ENCODE measurements at places on chromosomes 7 and 10.

GRCh38 chr7:49014870-49015269 is 90.5 kb downstream of the CDC14C start:
- DNase-seq: no peak

DNA sequence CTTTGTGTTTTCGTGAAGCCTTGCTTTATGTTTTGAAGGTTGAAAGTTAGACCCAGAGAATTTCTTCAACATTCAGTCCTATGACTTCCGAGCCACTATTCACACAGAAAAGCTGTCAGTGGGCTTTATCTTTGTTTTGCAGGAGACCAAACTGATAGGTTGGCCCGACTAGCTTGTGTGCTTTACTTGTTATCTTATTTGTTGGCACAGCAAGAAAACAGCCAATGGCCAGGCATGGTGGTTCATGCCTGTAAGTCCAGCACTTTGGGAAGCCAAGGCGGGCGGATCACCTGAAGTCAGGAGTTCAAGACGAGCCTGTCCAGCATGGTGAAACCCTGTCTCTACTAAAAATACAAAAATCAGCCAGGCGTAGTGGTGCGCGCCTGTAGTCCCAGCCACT is 16.0 kb upstream of the GDI2 start:
- peak; percentile 87 for DNase-seq

DNA sequence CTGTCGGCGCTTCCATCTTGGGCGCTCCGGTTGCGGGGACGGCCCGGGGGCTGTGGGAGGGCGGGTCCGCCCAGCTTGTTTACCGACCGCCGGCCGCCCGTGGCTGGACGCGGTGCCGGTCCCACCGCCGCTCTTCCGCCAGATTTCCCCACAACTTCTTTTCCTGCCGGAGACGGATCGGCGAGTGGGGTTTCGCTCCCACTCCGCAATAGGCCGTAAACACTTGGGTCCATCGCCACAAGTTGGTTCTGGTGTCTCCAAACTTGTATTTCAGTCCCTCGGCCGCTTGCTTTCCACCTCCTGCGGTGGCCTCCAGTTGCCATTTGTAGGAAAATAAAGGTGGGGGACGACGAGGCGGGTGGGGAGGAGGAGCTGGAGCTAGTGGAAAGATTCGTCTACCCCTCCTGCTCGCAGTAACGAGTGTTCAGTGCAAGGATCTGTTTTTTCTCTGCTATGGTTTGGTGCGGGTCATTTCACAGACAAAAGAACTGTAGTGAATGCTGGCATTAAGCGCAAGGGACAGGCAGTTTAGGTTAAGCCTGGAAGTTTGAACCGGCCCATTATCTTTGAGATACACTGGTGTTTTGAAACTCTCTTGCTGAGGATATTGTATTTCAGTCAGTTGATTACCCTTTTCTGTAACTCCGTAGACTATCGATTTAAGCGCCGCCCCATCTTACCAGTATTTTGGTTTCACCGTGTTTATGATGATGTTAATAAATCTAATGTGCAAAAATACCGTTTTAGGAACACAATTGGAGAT is 24.3 kb upstream of the ZRANB1 start:
- peak; percentile 88 for DNase-seq

GRCh38 chr10:18066947-18067346 is 73.3 kb upstream of the CACNB2 start:
- no peak for DNase-seq

DNA sequence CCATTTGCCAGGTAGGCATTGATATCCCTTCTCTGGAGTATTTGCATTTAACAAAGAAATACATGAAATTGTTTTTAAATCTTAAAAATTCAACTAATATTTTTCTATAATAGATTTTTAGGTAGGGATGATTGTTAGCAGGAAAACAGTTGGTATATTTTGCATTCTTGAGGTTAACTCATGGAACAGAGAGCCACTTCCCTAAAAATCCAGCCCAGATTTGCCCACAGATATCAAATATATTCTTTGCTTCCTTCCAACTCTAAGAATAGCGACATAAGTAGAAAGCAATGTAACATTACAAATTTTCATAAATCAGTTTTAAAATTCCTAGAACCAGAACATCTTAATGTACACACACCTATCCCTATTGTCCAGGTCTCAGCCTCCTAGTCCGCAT is 45.0 kb upstream of the ANLN start:
- DNase-seq: no peak

GRCh38 chr7:92563345-92563744 is 26.8 kb downstream of the FAM133B start:
- no peak for DNase-seq

DNA sequence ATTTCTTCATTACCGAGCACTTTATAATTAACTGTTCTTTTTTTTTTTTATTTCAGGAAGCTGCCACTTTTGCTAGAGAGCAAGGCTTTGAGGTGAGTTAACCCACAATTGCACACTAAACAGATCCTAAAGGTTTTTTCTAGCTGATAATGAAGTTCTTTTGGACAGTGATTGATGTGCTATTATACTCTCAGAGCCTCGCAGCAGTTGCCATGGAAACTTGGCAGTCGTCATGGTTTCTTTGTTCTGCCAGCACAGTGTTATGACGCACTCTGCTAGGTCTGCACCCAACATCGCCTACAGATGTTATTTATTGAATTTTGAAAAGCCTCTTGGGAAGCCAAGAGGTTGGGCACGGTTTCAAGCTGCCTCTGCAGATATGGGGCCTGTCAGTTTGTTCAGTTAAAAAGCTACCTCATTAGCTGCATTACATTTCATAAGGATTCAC is 237.2 kb upstream of the KAT6B start:
- DNase-seq: peak; percentile 84

DNA sequence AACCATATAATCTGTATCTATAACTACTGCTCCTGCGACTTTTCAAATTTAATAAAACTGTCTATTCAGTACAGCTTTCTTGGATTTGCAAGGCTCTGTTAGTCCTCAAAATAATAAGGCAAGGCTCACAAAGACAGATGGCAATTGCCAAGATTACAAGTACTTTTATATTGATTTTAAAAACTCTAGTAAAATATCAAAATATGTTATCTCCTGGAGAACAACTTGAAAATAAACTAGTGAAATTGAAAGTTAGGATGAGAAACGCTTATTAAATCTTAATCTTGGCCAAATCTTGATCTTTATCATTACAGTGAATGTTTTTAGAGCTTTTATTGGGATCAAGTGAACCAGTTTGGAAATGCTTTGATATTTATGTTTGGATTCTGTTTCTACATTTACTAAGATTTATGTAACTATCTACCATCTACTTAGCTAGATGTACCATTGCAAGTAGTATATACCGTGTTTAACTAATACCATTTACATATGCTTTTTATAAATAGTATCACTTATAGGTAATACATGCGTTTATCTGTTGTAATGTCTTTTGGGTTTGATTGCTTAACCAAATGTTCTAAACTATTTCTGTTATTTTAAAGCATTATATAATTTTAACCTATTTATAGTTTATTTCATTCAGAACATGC is 70.0 kb downstream of the CABCOCO1 start:
- DNase-seq: no peak

DNA sequence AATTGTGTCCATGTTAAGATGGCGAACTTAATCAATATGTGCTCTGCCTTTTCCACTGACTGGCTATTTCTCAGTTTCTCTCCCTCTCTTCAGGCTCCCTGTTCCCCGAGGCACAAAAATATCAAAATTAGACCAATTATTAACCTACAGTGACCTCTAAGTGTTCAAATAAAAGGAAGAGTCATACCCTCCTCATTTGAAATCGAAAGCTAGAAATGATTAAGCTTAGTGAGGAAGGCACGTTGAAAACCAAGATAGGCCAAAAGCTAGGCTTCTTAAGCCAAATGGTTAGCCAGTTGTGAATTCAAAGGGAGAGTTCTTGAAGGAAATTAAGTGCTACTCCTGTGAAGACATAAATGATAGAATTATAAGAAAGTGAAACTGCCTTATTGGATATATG is 81.1 kb upstream of the MBL2 start:
- DNase-seq: no peak

DNA sequence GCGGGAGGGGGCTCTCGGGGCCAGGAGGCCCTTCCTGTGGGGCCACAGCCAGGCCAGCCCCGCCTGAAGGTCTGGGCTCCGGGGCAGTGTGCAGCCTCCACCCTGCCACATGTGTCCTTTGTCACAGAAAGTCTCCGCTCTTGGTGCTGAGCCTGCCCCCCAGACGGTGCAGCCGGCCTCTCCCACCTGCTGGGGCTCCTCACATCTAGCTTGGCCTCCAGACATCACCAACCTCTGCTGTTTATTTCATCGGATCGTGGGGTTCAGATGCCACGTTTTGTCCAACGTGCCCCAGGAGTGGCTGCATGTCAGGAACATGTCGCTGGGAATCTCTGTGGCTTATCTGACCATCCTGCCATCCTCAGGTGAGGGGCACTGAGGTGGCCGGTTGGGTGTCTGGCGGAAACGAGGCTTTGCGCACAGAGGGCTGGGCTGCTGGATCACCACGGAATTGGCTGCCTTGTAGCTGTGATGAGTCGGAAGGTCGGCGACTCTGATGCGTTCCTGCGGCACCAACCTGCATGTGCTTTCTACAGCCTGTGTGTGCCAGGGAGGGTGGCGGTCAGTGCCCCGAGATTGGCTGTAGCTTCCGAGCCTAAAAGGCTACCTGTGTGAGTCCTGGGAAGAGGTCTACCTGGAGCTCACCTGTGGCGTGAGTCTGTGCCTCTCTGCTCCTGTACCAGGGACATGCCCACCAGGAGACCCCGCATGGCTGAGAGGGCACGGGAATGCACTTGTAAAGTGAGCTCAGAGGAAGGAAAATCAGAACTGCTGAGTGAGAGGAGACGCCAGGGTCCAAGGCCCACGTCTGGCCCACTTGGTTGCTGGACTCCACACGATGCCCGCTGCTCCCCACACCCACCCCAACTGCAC is 316.4 kb downstream of the DNAJB6 start:
- DNase-seq: no peak

DNA sequence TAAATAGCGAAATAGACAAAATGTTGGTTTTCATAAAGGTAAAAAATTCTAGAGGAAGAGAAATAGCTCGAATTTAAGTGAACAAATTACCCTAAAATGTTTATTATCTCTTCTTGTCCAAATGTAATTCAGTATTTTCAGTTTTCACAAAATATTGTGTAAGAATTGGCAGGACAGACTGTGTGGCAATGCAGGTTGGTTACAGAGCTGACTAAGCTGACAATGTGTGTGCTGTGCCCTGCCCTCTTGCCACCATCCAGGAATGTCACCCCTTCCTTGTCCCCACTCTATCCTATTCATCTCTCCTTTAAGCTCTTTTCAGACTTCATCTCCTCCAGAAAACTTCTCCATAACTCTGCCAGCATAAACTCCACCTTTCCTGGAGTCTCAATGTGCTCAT is 46.1 kb downstream of the COL28A1 start:
- no peak for DNase-seq

DNA sequence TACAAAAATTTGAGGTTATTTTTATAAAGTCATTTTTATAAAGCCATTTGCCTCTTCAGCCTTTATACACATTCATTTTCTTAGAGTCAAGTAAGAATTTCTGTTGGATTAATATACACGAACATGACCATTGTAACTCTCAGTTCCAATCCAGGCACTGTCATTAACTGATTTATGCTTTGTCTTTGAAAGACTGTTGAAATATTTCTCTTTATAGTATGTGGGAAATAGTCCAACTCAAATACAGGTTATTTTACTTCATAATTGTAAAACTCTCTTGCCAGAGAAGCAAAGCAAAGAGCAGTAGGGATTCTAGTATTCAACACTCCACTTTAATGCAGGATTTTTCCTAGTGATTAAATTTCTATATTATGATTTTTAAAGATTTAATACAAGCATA is 36.5 kb upstream of the PAPSS2 start:
- DNase-seq: no peak

DNA sequence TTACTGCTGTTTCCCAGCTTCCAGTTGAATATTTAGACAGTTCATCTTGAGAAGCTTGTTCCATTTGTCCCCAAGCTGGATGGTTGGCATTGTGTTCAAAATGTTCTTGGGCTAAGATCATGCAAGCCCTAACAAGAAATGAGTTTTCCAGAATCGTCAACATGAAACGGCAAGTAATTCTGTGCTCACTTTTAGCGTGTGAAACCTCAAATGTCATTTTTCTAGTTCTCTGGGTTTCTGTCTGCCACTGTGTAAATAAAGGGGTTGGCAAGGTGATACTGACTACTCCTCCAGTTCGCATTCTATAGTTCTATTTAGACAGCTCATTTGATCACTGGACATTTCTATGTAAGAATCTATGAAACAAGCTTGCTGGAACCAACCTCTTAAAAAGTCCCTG is 194.0 kb downstream of the AHR start:
- DNase-seq: no peak

DNA sequence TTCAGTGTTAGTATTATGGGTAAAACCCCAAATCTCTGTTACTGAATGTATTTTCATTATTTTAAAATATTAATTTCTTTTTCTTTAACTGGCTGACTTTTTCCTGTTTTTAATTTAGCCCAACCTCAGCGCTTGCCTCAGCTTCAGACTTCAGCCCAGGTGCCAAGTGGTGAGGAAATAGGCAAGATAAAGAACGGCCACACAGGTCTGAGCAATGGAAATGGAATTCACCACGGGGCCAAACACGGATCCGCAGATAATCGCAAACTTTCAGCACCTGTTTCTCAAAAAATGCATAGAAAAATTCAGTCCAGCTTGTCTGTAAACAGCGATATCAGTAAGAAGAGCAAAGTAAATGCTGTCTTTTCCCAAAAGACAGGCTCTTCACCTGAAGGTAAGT is 57.5 kb downstream of the MDFIC start:
- DNase-seq: no peak

DNA sequence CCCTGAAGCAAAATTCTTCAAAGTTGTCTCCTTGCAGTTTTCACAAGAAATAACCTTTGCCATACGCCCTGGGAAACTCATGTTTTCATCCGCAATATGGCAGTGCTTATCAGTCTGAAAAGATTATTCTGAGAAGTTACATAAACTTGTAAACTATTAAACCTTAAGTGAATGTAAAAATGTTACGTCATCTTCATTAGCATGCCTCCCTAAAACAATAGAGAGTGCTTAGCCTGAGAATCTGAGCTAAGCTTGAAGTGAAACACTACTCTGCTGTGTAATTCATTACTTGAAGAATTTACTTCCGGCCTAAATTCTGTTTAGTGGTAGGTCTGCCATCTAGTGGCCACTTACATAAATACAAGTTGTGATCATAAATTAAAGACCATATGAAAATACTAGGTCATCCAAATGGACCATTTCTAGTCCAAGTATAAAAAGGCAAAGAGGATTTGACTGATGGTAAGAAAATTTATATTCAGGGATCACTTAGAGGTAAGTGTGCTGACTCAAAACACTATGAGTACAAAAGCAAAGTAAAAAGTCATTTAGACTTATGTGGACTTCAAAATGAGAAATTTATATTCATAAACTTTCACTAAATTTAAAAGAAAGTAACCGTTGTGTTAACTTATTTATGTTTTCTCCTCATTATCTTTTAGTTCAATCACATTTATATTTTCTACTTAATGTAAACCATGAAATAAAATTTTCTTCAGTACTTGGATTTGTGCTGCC is 745.1 kb upstream of the LRRTM3 start:
- peak; percentile 91 for DNase-seq

- no peak for DNase-seq
Observed at GRCh38 chr10:88374392-88375175, 208.5 kb downstream of the RNLS start.
